Myocyte (in vitro differentiated cells): ENCODE measurements at places on chromosomes 6 and 20.
A peak's percentile ranks its signal among the peaks of the same experiment; 100 is the strongest.

DNA sequence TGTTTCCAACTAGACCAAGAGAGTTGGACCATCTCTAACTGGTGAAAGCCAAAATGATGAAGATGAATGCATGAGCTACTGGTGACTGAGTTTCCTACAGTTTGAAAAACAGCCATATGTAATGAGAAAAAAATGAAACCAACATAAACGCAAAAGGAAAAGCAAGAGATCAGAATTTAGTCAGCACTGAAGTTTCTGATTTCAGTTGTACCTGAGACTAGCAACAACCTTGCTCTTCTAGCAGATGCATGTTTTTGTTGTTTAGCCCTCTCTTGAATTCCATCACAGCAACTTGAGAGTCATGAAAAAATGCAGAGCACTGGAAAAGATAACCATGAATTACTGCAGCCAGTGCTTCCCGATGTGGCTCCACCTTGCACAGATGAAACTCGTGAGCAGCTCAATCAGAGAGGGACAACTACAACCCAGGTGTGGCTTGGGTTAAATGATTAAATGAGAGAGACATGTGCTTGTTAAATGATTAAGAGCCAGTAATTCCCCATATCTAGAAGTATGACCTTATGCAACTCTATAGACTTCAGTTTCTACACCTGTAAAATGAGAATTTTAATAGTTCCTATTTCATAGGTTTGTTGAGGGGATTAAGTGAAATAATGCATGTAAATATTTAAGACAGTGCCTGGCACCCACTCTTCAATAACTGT is 104.8 kb downstream of the ELOVL4 start:
- no peak for DNase-seq

DNA sequence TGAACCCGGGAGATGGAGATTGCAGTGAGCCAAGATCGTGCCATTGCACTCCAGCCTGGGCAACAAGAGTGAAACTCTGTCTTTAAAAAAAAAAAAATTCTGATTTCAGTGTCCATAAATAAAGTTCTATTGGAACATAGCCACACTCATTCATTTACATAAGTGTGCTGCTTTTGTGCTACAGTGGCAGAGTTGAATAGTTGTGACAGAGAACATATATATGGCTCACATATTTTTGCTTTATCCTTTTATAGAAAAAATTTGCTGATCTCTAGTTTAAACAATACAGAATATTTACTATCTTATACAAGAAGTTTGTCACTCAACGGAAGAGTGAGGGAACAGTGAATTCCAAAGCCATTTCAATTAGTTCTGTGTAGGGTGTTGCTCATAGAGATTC is 18.0 kb downstream of the MCM8 start:
- no peak for DNase-seq

GRCh38 chr20:50278684-50279531 is 88.3 kb downstream of the CEBPB start:
- peak; percentile 80 for DNase-seq

GRCh38 chr6:74642101-74642500 is 563.8 kb downstream of the COL12A1 start:
- DNase-seq = no peak

DNA sequence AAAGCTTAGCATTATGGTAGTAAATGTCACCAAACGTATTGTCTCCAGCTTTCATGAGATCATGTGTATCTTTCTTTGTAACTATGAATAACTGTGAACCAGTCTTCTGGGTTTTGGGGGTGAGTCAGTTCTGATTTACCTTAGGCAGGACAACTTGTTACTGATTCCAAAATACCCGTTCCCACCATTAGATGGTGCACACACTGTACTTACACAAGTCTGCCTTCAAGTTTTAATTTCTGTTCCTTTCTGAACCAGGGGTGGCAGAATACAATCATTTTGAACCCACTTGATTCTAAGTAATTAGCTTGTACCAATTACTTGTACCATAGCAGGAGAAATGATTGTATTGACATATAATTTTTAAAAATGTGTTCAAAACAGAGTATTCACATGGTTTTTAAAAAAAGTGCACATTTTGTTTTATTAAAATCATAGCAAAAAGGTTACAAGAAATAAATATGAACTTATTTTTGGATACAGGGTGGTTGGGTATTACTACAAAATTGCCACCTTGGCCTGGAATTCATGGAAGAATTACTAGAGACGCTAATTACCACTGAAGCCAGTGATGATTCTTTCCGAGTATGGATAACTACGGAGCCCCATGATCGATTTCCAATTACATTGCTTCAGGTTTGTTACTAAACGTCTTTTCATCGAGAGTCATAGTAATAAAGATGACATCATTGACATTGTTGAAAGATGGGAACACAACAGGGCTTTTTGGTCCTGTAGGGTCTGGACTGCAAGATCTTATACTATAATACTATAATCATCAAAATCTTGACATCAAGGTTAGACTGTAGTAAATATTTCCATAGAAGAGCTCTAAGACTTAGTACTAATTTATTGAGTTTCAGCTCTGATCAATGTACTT is 75.2 kb upstream of the GLP1R start:
- DNase-seq = peak; percentile 55

DNA sequence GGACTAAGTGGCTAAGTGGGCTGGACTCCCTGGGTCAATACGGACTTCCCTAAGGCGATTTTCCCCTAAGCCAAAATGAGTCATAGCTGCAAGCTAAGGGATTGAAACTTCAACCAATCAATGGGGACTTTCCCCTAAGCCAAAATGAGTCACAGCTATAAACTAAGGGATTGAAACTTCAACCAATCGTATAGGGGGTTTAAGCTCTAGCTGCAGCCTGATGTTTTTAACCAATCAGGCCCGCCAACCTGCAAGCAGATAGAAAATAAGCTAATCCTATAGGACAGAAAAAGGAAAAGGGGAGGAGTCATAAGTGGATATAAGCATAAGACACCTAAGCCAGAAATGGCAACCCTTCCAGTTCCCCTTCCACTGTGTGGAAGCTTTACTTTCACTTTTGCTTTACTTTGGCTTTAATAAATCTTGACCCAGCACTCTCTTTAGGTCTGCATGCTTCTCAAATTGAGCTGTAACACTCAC is 655.0 kb upstream of the HS3ST5 start:
- DNase-seq = no peak

- no peak for DNase-seq
These were observed 89.5 kb downstream of the JARID2 start for GRCh38 chr6:15335385-15335784.

DNA sequence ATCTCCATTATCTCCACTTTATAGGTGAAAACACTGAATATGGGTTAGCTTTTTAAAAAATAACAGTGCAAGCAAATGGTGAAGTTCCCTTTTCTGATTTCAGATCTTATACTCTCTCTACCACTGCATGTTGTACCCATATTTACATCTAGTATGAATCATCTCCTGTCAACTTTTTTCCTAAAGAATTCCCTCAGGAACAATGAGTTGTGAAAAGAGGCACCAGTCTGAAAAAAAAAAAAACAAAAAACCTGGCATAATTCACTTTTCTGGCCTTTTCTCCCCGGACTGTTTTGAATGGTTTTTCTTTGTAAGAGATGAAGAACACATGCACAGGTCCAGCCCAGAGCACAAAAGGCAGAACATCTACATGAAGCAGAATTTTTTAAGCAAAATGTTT is 596.0 kb downstream of the COL12A1 start:
- DNase-seq = no peak

DNA sequence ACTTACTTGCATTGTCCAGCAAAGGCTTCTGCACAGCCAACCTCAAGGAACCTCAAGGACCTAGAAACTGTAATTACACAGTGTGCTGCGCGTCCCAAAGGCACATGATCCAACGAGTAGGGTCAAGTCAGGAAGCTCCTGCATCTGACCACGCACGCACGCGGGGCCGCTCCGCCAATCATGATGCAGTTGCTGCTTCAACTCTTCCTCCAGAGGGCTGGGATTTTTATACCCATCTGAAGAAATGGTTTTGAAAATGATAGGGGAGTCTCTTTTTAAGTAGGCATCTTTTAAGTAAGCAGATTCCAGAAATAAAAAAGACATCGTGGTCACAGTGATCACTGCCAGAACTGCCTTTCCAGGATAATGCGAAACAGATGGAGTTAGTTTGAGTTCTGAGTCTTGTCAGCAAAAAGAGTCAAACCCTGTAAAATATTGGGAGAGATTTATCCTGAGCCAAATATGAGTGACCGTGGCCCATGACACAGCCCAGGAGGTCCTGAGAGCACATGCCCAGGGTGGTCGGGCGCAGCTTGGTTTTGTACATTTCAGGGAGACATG is 34.0 kb downstream of the KIF25 start:
- DNase-seq = no peak

DNA sequence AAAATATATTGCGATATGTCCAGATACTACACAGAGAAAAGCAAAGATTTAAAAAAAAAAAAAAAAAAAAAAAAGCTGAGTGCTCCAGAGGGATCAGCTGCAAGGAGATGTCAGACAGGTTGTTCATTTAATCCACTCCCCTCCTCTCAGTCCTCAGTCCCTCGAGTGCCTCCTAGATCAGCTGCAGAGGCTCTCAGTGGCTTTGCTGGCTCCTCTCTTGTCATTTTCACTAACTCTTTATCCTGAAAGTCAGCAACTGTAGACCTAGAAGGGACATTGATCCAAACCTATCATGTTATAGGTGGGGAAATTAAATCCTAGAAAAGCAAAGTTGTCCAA is 61.6 kb downstream of the KIAA0319 start:
- DNase-seq = no peak

DNA sequence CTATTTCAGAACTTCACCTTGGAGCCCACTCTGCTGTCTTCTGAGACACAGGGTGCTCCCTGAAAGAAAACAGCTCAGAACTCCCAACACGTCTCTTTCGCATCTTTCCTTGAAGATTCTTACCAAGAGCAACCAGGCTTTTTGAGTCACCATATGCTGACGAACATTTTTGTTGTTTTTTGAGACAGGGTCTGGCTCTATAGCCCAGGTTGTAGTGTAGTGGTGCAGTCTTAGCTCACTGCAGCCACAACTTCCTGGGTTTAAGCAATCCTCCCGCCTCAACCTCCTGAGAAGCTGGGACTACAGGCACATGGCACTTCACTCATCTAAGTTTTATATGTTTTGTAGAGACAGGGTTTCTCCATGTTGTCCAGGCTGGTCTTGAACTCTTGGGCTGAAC is 68.5 kb downstream of the TRMT11 start:
- no peak for DNase-seq

- peak; percentile 3 for DNase-seq
These were observed 434 bp downstream of the ZKSCAN4 start for GRCh38 chr6:28251661-28252008.

DNA sequence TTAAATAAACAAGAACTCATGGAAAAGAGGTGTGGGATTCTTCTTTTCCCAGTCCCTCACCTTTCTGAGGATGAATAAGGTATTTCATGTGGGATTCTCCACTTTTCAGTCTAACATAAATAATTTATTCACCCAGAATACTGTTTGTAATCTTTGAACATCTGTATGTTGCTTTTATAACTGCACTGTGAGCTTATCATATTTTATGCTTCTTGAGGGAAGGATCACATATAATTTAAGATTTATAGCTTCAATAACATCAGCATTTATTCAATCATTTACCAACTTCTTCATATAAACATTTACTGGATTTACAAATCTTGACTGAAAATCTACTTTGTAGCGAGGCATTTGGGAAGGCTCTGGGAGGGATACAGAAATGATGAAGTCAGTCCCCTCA is 154.2 kb upstream of the KCNK16 start:
- DNase-seq = no peak

DNA sequence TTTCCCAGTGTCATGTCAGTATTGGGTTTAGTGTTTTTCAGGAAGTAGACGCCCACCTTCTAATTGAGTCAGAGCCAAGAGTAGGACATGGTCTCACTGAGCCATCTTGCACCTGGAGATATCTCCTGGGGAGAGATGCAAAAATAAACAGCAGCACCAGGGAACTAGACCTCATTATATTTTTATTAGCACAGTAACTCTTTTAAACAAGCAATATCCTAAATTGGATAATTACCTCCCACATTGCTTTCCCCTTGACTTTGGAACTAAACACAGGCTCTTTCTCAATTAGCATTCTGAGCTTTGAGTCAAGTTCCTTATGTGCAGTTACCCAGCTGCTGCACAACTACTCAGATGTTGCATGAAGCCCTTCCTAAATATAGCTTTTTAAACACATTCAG is 175.4 kb downstream of the IBTK start:
- peak; percentile 31 for DNase-seq

GRCh38 chr6:26273673-26274588 is 91.1 kb upstream of the BTN3A2 start:
- peak; percentile 27 for DNase-seq

GRCh38 chr6:2403546-2403945 is 158.1 kb upstream of the GMDS start:
- DNase-seq = no peak

DNA sequence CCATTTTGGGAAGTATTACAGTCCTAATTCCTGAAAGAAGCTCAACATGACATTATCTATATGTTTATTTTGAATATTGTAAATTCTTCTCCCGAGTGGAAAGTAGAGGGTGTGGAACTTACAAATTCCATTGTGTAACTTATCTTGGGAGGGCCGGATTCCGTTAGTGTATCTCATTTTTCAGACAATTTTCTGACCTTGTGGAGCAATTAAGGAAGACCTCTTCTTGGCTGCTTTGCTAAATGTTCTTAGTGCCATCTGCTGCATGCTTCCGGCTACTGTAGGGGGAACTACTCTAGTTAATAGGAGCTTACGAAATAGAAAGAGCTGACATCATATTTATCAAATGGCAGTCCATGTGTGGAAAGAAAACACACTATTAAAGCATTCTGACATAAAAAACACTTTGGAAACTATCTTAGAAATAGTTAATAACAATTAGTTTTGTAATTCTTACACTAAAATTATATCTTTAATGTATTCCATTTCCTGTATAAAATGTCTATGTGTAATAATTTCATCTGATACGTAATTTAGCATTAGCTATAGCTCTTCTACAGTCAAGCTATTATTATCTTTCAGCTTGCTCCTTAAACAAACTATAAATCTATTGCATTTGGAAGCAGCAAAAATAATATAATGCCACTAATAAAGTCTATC is 41.5 kb upstream of the KCNQ5 start:
- DNase-seq = peak; percentile 83

DNA sequence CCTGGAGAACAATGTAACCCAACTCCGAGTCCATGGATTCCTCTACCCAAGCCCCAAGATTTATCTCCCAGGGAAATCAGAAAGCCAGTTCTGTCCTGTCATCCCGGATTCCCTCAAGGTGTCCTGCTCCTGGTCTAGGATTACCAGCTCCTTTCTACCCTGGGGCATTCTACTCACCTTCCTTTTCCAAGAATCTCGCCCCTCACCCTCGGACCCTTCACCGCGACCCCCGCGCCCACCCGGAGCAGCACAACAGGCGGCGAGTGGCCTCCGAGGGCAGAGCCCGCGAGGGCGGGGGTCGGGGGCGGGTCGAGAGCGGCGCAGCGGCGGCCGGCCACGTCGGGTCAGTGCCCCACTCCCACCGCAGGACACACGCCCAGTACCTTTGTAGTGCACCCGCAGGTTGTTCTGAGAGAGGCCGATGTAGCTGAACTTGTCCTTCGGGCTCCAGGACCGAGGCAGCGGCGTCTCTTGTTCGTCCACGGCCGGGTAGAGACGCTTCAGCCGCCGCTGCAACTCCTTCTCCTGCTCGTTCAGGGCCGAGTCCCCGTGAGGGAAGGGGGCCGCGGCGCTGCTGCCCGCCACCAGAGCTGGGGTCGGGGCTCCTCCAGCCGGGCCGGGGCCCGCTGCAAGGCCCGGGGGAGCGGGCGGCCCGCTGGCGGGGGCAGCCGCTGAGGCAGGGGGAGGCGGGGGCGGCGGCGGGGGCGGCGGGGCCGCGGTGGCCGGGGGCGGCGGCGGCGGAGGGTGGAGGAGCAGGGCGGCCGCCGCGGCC is 897 bp downstream of the RANBP9 start:
- DNase-seq = peak; percentile 44
